ENCODE measurements at places on chromosomes 4 and X. TPM values are rescaled to one million over a fixed set of nuclear protein-coding genes. Genes with fewer than 3 reads are reported as not detected.
A peak's percentile ranks its signal among the peaks of the same experiment; 100 is the strongest.

GRCh38 chrX:50770702-50771101, 43.3 kb downstream of the SHROOM4 start:
- no peaks in the 10 kb centered on the region for H3K4me1 ChIP-seq
- no peak overlapping the region for H3K27ac ChIP-seq
- H3K36me3 ChIP-seq = no peaks in the 10 kb centered on the region
- H3K4me3 ChIP-seq = no peak overlapping the region

DNA sequence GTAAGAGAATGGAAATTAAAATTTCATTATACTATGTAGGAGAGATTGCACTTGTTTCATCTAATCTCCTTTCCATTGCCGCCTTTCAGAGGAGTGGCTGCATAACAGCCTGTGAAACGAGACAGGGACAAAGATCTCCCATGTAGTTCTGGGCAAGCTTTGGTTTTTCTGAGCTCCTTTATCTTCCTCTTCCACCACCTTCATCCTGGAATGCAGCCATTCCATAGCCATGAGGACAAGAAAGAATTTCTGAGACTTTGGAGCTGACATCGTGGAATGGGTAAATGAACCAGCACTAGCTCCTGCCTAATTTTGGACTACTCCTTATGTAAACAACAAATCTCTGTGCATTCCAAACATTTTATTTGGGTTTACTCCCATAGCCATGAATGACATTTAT, 1587.3 kb upstream of the TENM3 start:
- H3K27me3 ChIP-seq = no peaks in the 10 kb centered on the region
- no peak overlapping the region for H3K4me3 ChIP-seq
- no peaks in the 10 kb centered on the region for H3K36me3 ChIP-seq
- DNase-seq = no peak
- no peaks in the 10 kb centered on the region for H3K4me1 ChIP-seq

DNA sequence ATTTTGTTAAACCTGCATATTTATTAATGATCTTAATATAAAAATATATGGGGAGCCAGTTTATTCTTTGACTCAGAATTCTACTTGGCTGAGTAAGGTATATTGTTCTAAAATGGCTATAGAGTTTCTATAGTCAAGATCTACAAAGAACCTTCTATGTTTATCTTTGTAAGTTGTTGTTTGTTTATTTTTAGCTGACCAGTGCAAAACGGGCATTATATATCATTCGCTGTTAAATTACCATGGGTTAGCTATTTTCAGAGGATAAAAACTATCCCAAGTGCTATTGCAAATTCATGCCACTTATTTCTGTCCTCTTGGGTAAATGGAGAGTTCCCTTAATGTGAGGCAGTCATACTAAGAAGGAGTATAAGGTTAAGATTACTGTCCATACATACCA, 5.3 kb upstream of the SPOCK3 start:
- H3K36me3 ChIP-seq = no peaks in the 10 kb centered on the region
- peaks cover 11% of the 10 kb centered on the region for H3K27me3 ChIP-seq
- peaks cover 3% of the 10 kb centered on the region for H3K4me1 ChIP-seq

GRCh38 chr4:123352240-123352945, 44.2 kb upstream of the SPRY1 start:
- H3K36me3 ChIP-seq = no peaks in the 10 kb centered on the region
- H3K4me1 ChIP-seq = no peaks in the 10 kb centered on the region
- no peak overlapping the region for H3K27ac ChIP-seq

DNA sequence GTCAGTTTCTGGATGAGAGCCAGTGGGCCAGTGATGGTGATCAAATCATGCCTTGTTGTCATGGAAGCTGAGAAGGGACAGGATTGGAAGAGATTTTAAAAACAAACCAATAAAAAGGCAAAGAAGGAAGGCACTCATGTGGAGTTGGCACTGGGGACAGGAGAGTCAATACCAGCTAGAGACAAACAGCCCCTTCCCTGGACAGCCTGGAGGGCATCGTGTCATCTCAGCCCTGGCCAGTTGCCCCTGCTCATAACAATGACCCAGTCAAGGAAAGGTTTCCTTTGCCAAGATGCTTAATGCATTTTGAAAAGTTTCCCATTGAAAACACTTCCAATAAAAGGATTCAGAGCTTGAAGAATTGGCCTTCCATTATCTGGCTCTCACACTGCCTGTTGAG, 55.5 kb downstream of the SCML1 start:
- H3K4me3 ChIP-seq = no peak overlapping the region
- no peak for DNase-seq
- H3K36me3 ChIP-seq = no peaks in the 10 kb centered on the region
- H3K4me1 ChIP-seq = peaks cover 4% of the 10 kb centered on the region

Gene NEIL3
- 18.2 TPM for total RNA-seq

DNA sequence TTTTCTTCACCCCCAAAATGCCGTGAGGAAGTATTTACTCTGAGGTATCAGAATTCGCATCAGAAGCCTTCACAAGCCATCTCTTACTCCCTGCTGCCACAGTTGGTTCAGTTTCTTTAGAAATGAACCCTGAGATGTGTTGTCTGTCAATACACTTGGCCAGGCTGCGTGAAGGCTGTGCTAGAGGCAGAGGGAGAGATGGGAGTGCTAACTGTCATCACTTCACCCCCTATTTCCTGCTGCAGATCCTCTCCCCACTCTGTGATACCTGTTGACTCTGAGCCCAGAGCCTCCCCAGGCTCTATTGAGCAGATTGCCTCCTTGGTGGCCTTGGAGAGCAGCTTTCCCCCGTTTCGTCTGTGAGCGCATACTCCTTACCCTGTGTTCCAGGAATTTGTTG, 34.8 kb downstream of the FHIP1A start:
- H3K36me3 ChIP-seq = no peaks in the 10 kb centered on the region
- peaks cover 8% of the 10 kb centered on the region for H3K27me3 ChIP-seq
- H3K4me3 ChIP-seq = no peak overlapping the region
- no peak for DNase-seq
- no peak overlapping the region for H3K27ac ChIP-seq
- no peaks in the 10 kb centered on the region for H3K4me1 ChIP-seq

GRCh38 chrX:14030174-14030530, 460 bp upstream of the GEMIN8 start:
- H3K4me3 ChIP-seq = peak overlapping the region; percentile 98
- peaks cover 8% of the 10 kb centered on the region for H3K27me3 ChIP-seq
- DNase-seq = no peak
- peak overlapping the region; percentile 98 for H3K27ac ChIP-seq
- H3K4me1 ChIP-seq = peaks cover 22% of the 10 kb centered on the region
- peaks cover 7% of the 10 kb centered on the region for H3K36me3 ChIP-seq

Gene HEPH
- total RNA-seq = not detected

Gene HAND2
- total RNA-seq = not detected

DNA sequence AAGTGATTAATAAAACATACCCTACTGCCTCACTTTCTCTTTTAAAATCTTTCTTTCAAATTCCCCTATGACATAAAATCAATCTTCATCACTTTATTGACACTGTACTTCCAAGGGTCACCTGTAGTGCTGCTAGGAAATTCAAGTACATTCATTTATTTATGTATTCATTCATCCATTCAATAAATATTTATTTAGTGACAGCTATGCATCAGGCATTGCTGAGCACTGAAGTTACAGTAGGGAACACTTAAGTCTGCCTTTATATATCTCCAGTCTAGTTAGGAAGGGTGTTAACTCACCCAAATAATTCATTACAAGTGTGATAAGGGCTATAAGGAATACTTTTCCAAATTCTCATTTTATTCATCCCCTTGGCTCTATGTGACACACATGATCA, 2.3 kb downstream of the SYTL5 start:
- H3K4me1 ChIP-seq = peaks cover 2% of the 10 kb centered on the region
- H3K27ac ChIP-seq = no peak overlapping the region
- no peak for DNase-seq
- H3K27me3 ChIP-seq = peaks cover 6% of the 10 kb centered on the region
- H3K4me3 ChIP-seq = no peak overlapping the region

DNA sequence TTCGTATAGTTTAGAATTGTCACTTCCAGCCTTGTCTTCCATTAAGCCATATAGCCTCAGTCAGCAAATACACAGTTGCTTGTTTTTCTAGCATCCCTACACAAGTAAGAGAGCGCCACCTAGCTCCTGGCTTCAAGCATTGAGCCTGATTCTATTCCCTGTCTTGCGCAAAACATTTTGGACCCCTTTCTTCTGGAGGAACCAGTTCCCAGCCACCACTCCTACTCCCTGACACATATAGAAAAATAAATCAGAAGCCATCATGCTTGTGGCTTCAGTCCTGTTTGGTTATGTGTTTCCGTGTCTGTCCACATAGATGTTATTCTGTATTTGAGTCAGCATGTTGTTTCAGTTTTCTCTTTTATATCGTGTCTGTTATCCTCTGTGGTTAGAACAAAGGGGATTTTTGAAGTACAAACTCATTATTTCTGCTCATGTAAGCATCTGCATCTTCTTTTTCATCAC, 59.9 kb downstream of the GK start:
- DNase-seq = peak; percentile 31
- peaks cover 68% of the 10 kb centered on the region for H3K36me3 ChIP-seq

Gene PAGE4
- not detected for total RNA-seq

DNA sequence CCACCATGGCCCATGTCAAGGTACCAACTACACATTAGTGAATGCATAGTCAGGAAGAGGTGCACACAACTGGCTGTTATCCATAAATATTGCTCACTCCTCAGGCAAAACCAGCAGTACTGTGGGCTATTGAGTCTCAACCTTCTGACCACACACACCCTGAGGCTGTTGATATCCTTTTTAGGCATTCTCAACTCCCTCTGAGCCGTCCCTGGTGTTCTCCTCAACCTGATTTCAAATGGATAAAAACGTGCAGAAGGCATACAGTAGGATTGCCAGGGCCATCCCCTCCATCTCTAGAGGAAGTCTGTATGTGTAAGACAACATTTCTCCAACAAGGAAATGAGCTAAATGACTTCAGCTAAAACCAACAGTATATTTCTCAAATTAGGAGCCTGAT, 98.7 kb upstream of the KLHL13 start:
- no peak for DNase-seq
- H3K27me3 ChIP-seq = no peaks in the 10 kb centered on the region
- no peak overlapping the region for H3K27ac ChIP-seq
- H3K4me3 ChIP-seq = no peak overlapping the region

GRCh38 chr4:133440404-133440803, 291.3 kb downstream of the PCDH10 start:
- no peak for DNase-seq
- H3K27me3 ChIP-seq = no peaks in the 10 kb centered on the region
- H3K4me1 ChIP-seq = no peaks in the 10 kb centered on the region
- no peak overlapping the region for H3K27ac ChIP-seq
- no peaks in the 10 kb centered on the region for H3K36me3 ChIP-seq
- H3K4me3 ChIP-seq = no peak overlapping the region

Gene HSFX1
- total RNA-seq = 0.57 TPM

GRCh38 chr4:178811356-178811755, 1369.1 kb upstream of the AGA start:
- H3K36me3 ChIP-seq = no peaks in the 10 kb centered on the region
- H3K27me3 ChIP-seq = no peaks in the 10 kb centered on the region
- no peaks in the 10 kb centered on the region for H3K4me1 ChIP-seq

DNA sequence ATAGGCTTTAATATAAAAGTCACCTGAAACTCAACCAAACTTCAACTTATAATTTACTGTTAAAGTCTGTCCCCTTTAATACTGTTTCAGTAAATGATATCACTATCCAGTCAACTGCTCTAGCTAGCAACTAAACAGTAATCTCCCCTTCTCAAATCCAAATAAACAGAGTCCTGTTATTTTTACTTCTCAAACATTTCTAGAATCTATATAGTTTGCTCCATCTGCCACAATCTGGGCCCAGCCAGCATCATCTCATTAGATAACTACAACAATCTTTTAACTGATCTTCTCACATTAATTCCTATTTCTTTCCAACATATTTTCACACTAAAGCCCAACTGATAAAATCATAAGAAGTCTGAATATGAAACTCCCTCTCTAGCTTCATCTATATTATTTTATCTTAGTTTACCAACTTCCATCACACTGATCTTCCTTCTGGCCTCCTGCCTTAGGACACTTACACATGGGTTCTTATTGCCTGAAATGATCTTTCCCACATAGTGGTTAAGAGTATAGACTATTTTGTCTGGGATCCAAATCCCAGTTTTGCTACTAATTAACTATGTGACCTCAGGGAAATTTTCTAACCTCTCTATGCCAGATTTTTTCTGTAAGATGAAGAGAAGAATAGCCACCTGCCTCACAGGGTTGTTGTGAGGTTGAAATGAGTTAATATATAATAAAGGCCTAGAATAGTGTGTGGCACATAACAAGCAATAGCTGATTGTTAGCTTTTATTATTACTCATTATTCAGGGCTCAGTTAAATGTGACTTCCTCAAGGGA, 18.6 kb downstream of the TBCK start:
- H3K27ac ChIP-seq = no peak overlapping the region
- H3K36me3 ChIP-seq = peaks cover 25% of the 10 kb centered on the region
- no peak for DNase-seq
- H3K4me1 ChIP-seq = no peaks in the 10 kb centered on the region
- H3K27me3 ChIP-seq = no peaks in the 10 kb centered on the region

- DNase-seq = no peak
- H3K27me3 ChIP-seq = no peaks in the 10 kb centered on the region
- H3K4me3 ChIP-seq = no peak overlapping the region
- H3K4me1 ChIP-seq = no peaks in the 10 kb centered on the region
- no peak overlapping the region for H3K27ac ChIP-seq
- H3K36me3 ChIP-seq = no peaks in the 10 kb centered on the region
Measured at GRCh38 chrX:143661286-143661685, 25.4 kb upstream of the SLITRK4 start.

DNA sequence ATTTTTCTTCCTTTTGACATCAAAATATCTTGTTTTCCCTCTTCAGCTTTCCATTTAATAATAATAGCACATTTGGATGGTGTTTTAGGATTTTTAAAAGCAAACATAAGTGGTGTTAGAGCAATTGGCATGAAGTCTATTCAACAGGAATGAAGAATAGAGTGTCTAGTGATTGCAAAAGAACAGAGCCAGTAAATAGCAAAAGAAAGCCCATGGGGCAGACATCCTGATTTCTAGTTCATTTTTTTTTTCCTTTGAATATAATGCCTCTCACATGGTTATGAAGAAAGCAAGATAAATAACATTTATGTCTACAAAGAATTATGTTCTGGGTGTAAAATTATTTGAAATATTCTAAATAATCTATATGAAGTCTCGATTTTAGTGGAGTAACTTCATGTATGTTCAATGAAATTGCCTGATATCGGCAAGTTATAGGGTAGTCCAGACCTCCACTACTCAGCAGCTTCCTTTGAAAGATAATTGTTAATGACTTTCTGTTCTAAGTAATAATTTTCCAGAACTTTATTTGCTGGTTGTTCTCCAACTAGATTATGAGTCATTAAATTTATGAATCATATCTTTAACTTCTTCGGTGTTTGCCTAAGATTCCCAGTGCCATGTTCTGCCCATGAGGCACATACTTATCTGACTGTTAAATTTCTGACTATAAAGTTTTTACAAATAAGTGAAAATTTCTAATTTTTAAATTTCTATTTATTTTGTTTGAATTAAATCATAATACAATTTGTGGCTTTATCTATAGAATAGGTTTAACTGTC, 587.9 kb downstream of the TLL1 start:
- H3K27me3 ChIP-seq = no peaks in the 10 kb centered on the region
- H3K4me3 ChIP-seq = no peak overlapping the region
- H3K36me3 ChIP-seq = no peaks in the 10 kb centered on the region
- no peak for DNase-seq
- no peak overlapping the region for H3K27ac ChIP-seq
- no peaks in the 10 kb centered on the region for H3K4me1 ChIP-seq
